Activated effector memory CD4-positive, alpha-beta T cell treated with anti-CD3 and anti-CD28 coated beads, Interleukin-2, amount 50 U/mL, for 16 hours (primary cell): ENCODE measurements at places on chromosomes 5 and 9.

DNA sequence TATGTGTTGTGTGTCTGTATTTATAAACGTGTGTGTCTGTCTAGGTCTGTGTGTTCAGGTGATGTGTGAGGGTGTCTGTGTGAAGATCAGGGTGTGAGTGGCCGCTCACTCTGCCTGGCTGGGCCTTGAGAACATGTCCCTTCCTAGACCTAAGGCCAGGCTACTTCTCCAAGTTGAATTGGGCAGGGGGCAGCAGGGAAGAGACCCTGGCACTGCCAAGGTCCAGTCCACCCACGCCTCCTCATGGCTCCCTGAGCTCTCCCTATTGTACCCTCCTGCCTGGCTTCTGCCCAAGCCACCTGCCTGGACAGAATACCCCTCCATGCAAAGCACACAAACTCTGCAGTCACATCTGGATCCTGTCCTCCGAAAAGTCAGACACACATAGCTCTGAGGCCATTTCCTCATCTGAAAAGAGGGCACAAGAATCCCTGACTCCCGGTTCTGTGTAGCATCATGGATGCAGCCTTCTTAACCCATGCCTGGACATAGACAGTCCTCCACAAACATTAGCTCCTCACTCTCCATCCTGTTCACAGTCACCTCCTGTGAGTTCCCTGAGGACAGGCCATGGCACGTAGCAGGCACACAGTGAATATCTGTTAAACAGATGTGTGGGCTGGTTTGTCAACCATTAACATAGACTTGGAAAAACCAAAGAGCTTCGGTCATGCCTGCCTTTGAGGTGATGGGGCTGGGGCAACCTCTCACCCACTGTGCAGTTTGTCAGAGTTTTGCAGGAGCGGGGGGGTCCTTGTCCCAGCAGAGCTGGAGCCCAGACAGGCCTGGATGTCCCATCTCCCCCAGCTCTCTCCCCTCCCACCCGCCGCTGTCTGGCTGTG lies 167.8 kb upstream of the MVB12B start:
- no peak for DNase-seq

GRCh38 chr5:54539001-54539400 lies 21.4 kb downstream of the SNX18 start:
- DNase-seq, result no peak

DNA sequence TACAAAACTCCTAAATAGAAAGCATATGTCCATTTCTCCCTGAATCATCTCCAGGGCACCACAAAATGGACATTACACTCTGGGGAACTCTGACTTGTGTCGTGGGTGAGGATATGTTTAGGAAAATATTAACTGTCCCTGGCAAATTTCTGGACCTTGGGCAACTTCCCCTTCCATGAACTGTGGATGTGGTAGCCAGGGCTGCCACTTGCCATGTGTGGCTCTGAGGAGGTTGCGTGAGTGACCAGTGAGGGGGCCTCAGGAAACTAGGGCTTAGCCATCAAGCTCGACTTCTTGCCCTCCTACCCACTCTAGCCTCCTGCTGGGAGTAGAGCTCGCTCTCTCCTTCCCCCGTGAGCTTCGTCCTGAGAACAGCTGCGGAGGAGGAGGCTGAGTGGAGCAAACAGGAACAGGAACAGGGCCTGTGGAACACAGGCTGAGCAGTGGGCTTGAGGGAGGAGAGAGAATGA lies 13.8 kb upstream of the STC2 start:
- no peak for DNase-seq

DNA sequence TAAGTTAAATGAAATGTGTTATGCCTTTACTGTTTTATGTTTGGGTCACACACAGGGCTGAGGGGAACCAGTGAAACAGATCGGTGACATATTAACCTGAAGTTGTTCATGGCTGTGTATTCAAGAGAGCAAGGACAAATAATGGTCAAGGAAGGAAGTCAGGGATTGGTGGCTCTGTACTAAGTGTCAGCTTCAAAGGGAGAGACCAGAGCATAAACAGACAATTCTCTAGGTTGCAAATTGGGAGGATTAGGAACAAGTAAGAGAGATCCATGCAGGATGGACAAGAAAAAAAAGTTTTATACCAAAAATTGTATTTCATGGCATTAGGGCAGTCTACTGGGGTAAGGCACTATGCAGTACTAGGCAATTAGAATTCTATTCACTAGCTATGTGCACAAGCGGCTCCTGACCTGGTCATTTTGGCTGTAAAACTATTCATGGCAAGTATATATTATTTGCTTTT lies 156.3 kb downstream of the PLPPR1 start:
- no peak for DNase-seq

- no peak for DNase-seq
These were observed 285.8 kb upstream of the RASA1 start for GRCh38 chr5:86981898-86982297.

DNA sequence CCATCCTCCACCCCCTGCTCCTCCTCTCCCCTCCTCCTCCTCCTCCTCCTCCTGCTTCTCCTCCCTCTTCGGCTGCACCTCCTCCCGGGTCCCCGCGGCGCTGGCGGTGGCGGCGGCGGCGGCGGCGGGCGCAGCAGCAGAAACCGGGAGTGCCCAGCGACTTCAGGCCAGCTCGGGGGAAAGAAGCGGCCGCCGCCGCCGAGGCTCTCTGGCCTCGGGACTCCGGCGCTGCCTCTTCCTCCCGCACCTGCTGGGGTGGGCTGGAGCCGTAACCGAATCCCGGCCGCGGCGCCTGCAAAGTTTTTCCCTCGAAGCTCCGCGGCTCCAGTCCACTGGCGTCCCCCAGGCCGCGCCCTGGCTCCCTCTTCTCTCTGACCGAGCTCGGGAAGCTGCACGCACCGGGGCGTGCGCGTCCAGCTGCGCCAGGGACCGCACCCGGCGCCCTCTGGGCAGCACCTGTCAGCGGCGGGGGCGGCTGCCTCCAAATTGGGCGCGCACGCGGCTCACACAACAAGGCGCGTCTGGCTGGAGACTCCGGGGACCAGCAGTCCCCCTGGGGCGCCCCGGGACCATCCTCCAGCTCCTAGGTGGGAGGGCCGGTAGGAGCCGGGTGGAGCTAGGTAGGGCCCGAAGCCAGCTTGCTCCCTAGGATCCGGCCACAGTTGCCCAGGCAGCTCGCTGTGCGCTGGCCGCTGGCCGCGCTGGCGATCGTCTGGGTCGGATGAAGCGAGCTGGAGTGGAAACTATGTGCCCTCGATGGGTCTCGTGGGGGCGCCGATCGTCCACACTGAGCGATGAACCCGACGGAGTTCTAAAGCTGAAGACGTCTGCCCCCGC lies at the start of gene MCTP1:
TSS of gene MCTP1 (minus strand) at position 523 of the 837 bp plus-strand sequence.
- no peak for DNase-seq

DNA sequence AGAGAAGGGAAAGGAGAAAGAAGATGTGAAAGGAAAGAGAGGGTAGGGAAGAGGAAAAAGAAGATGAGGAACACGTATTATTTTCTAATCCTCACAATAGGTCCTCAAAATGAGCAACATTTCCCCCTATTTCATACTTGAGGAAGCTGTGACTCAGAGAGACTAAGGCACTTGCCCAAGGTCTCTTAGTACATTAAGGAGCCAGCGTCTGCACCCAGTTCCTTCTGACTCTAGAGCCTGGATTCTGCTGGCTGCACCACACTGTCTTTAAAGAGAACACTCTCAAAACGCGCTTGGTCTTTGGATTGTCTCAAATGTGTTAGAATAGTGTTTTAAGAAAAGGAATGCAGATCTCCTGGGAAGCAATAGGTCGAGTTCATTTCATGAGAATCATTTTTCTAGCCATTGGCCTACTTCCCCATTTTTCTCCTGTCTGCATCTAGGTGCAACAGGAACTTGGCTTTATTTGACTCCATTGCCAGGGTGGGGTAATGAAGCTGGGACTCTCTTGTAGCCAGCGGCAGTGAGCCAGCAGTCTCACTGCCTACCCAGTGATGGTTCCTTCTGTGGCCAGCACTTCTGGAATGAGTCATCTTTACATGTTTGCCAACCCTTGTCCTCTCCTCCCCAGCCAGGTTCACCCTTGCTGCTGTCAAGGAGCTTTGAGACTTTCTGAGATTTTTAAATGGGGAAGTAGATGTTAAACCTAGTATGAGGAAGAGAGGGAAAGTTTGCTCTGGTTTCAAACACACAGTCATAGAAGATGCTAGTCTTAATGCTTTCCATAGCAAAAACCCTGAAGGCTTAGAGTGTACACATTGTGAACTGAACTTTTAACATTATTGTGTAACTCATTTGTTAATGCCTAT lies 82.7 kb downstream of the DOCK8 start:
- no peak for DNase-seq

GRCh38 chr5:121384359-121384758 lies 467.3 kb upstream of the FTMT start:
- no peak for DNase-seq

DNA sequence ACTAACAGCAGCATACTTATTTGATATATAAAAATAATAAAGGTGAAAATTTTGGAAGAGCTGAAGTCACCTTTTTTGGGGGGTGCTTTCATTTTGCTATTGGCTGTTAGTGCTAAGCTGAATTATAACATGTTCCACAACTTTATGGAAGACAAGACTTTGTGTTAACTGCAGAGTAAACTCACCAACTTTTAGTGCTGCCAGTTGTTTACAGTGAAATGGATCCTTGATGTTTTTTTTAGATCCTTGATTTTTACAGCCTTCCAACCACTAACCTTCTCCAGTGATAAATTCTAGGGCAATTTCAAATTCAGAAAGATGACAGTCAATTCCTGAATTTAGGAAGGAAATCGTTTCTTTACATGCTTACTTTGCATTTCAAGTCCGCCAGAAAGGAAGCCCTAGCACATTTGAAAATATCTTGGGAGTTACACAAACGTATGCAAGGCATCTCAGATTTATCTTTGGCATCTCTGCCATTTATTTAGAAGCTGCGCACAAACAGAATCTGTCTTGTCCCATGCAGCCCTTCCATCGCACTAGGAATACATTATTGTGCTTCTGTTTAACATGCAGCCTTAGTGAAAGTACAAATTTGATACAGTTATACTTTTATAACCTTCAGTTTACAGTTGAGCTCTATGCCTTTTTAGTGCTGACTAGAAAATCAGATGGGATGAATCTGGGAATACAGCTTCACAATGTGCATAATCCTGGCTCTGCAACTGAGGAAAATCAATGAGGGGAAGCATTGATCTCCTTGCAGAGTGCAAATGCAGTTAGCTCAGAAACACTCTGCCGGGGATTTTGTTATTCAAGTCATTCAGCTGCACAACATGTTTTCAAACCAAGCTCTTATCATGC lies 142.4 kb upstream of the ZNF608 start:
- DNase-seq, result no peak

- no peak for DNase-seq
These were observed 42.5 kb downstream of the KCNIP1 start for GRCh38 chr5:170546282-170546681.

DNA sequence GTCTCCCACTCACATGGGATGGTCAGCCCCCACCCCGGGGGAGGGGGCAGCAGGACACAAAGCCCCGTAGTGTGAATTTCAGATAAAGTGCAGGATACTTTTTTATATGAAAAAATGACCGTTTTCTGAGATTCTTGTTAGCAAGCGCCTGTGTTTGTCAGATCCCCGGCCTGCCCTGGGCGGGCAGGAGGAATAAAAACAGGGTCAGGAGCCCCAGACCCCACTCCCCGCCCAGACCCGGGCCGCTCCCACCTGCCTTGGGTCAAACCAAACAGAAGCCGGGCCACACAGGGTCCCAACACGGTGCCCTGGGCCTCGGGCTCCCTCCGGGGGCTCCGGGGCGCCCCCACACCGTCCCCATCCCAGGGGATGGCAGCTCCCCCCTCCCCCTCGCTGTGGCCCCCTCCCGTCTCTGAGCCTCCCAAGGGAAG lies 13.5 kb upstream of the NRARP start:
- no peak for DNase-seq

- no peak for DNase-seq
These were observed 2365.9 kb downstream of the MAT2B start for GRCh38 chr5:165871291-165871690.

GRCh38 chr5:180486636-180487149 lies 7.5 kb upstream of the CNOT6 start:
- no peak for DNase-seq

DNA sequence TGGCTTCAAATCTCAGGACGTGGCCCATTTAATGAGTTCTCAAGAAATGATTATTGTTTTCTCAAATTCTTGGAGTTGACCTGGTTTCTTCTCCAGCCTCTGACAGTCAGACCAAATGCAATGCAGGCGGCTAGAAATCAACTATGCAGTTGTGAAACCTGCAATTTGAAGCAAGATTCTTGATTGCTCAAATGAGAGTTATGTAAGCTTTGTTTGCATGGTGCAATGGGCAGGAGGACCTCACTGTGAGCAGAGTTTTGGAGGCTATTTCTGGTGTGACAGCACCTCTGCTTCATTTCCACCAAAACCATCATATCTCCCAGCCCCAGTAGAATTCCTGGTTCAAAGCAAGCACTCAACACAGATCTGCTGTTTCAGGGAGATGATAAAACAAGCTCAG lies 500.0 kb upstream of the KLF4 start:
- DNase-seq, result no peak

- DNase-seq, result no peak
These were observed 221.6 kb downstream of the MAT2B start for GRCh38 chr5:163727028-163727427.

- peak; percentile 99 for DNase-seq
These were observed at the start of gene DNAJB5 for GRCh38 chr9:34989003-34989945. Gene DNAJB5, plus strand, starts transcription at chr9:34989745. Its CDS starts 886 bp downstream, at chr9:34990631.

- no peak for DNase-seq
These were observed 263.2 kb downstream of the GABRB2 start for GRCh38 chr5:161283296-161283695.

- DNase-seq, result no peak
These were observed 61.6 kb downstream of the CSNK1A1 start for GRCh38 chr5:149489605-149490037.

- DNase-seq, result peak; percentile 94
These were observed at the start of gene QSOX2 for GRCh38 chr9:136245219-136246150. Gene QSOX2, minus strand, starts transcription at chr9:136245812. Its CDS starts 9 bp downstream, at chr9:136245803.

- DNase-seq, result no peak
These were observed 46.0 kb downstream of the CAMK2A start for GRCh38 chr5:150243590-150243989.

DNA sequence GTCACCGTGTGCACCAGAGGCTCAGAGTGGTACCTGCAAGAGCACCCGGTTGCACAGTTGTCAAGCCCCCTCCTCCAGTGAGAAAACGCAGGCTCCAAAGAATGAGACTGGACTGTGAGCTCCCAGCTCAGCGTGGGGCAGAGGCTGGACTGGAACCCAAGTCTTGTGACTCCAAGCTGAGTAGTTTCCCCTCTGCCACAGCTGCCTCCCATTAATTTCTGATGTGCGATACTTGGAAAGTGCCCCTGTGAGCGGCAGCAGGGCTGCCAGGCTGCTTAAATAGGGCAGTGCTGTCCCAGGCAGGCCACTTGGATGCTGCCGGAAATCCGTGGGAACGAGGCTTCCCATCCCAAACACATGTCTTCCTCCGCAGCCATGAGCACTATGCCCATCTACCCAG lies 62.2 kb upstream of the ANGPTL2 start:
- DNase-seq, result no peak

DNA sequence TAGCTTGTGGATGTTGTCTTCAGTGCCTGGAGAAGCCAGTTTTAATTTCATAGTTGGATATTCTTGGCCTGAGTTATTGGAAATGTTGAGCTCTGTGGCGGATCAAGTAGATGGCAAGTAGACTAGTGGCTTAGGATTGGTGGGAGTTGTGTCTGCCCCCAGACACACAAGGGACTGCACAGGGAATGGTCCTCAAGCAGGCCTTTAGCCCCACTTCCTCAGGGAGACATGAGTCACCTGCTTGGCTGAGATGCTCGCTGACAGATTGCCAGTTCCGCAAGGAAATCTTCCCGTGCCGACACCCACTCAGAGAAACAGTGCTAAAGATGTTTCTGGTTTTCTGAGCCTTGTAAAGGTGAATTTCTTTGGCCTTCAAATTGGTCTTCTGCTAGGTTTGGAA lies 18.8 kb upstream of the CATSPER3 start:
- DNase-seq, result no peak
